ENCODE measurements at places on chromosomes 7 and 10.

GRCh38 chr10:75827587-75828021, 396.2 kb downstream of the LRMDA start:
- H3K27ac ChIP-seq = no peak overlapping the region
- H3K4me1 ChIP-seq = no peaks in the 10 kb centered on the region
- no peak overlapping the region for H3K4me3 ChIP-seq
- no peaks in the 10 kb centered on the region for H3K27me3 ChIP-seq
- no peaks in the 10 kb centered on the region for H3K36me3 ChIP-seq

DNA sequence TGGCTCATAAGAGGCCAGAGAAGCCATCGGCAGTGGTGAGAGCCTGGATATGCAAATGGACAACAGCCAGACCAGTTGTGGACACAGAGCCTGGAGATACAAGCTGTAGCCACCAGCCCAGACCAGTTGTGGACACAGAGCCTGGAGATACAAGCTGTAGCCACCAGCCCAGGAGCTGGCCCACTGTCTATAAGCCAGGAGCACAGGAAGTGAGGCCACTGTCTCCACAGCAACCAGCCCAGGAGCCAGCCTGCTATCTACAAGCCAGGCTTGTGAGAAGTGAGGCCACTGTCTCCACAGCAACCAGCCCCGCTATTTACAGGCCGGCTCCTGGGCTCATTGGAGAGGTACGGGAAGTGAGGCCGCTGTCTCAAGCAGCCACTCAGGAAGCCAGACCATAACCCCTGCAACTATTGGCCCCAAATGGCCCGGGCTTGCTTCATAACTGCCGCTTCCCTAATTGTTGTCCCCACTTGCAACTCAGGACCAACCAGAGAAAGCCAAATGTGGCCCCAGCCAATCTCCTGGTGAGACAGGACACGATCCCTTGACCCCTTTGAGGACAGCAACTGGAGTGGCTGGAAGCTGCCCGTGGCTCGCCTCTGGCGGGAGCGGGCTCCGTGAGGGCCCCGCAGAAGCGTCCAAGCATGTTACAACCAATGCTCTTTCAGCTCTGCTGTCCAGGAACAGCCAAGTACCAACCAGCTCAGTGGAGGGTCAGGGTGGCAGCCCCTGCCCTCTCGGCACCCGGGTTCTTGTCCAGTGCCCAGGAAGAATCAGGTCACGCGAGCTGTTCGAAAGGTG, 44.1 kb upstream of the CNPY1 start:
- no peak overlapping the region for H3K4me3 ChIP-seq
- H3K4me1 ChIP-seq = no peaks in the 10 kb centered on the region
- no peak overlapping the region for H3K27ac ChIP-seq
- no peaks in the 10 kb centered on the region for H3K36me3 ChIP-seq
- DNase-seq = peak; percentile 53
- peaks cover 12% of the 10 kb centered on the region for H3K27me3 ChIP-seq

- no peaks in the 10 kb centered on the region for H3K27me3 ChIP-seq
- DNase-seq = no peak
- H3K4me1 ChIP-seq = no peaks in the 10 kb centered on the region
Measured at GRCh38 chr7:156772725-156773124, 120.3 kb downstream of the LMBR1 start.

DNA sequence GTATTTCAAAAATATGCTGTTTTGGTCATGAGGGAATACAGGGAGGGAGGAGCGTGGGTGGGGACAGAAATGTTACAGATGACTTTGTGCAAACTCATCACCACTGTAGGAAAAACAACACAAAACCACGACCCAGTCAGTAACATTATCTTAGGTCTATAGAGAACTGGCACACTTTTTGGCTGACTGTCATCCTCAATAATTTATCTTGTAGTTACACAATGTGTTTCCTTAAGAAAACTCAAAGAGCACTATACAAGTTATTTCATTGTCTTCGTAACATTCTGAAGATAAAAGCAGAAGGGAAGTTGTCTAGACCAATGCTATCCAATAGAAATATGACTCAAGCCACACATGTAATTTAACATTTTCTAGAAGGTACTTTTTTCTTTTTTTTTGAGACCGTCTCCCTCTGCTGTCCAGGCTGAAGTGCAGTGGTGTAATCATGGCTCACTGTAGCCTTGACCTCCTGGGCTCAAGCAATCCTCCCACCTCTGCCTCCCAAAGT, 16.9 kb upstream of the CDK14 start:
- no peaks in the 10 kb centered on the region for H3K27me3 ChIP-seq
- H3K4me3 ChIP-seq = no peak overlapping the region
- no peak for DNase-seq
- H3K27ac ChIP-seq = no peak overlapping the region

DNA sequence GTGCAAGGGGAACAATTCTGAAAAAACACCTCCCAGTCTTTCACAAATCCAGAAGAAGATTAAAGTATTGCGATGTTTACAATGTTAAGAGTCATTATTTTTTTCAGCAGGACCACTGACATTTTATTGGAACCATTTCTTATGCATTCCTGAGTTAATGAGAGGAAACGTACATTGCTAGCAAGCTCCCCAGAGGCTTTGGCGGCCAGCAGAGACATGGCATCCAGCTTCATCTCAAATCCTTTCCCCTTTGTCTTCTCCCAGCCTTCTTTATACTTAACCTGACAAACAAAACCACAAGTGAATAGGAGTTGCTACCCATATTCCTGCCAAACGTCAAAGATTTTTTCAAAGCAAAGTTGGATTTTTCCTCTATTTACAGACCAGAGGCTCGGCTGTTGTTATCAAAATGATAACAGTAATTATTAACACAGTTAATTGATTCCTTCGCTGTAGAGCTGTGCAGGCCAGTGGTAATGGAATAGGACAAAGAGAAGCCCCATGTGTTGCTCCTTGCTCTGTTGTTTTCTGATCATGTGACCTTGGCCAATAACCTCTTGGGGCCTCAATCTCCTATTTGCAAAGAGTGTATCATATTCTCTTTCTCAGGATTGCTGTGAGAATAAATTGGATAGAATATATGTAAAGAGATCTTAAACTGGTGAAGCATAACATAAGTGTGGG, 32.0 kb downstream of the NRAP start:
- no peak overlapping the region for H3K4me3 ChIP-seq
- H3K27me3 ChIP-seq = peaks cover 5% of the 10 kb centered on the region
- H3K27ac ChIP-seq = no peak overlapping the region
- no peaks in the 10 kb centered on the region for H3K36me3 ChIP-seq

GRCh38 chr10:28554952-28555351, 22.0 kb downstream of the WAC start:
- H3K36me3 ChIP-seq = peaks cover 74% of the 10 kb centered on the region
- H3K27ac ChIP-seq = no peak overlapping the region
- no peak for DNase-seq
- H3K27me3 ChIP-seq = no peaks in the 10 kb centered on the region

GRCh38 chr7:70700941-70701425, 431.0 kb upstream of the GALNT17 start:
- no peaks in the 10 kb centered on the region for H3K27me3 ChIP-seq
- H3K27ac ChIP-seq = no peak overlapping the region
- no peaks in the 10 kb centered on the region for H3K36me3 ChIP-seq
- peaks cover 8% of the 10 kb centered on the region for H3K4me1 ChIP-seq

DNA sequence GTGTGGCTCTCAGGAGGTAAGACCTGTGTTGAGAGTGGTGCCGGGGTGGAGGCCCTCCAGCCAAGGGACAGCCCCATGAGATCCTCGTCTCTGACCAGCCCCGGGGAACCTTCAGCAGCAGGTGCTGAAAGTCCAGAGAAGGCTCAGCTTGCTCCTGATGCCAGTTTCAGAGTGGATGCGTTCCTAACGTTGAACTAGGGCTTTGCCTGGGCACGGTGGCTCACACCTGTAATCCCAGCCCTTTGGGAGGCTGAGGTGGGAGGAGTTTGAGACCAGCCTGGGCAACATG, 45.7 kb downstream of the BAIAP2L1 start:
- H3K27ac ChIP-seq = no peak overlapping the region
- DNase-seq = no peak
- no peaks in the 10 kb centered on the region for H3K36me3 ChIP-seq
- H3K27me3 ChIP-seq = no peaks in the 10 kb centered on the region
- H3K4me3 ChIP-seq = no peak overlapping the region
- no peaks in the 10 kb centered on the region for H3K4me1 ChIP-seq

- no peak for DNase-seq
- H3K36me3 ChIP-seq = no peaks in the 10 kb centered on the region
- H3K27ac ChIP-seq = no peak overlapping the region
- peaks cover 7% of the 10 kb centered on the region for H3K27me3 ChIP-seq
- no peak overlapping the region for H3K4me3 ChIP-seq
Measured at GRCh38 chr7:139784648-139785047, 6.8 kb upstream of the HIPK2 start.

- DNase-seq = no peak
- H3K27me3 ChIP-seq = no peaks in the 10 kb centered on the region
- no peaks in the 10 kb centered on the region for H3K36me3 ChIP-seq
- no peaks in the 10 kb centered on the region for H3K4me1 ChIP-seq
- H3K27ac ChIP-seq = no peak overlapping the region
Measured at GRCh38 chr7:111801277-111801676, 239.0 kb upstream of the IMMP2L start.

GRCh38 chr10:92688573-92688926, 1.2 kb upstream of the HHEX start:
- H3K36me3 ChIP-seq = no peaks in the 10 kb centered on the region
- no peak overlapping the region for H3K27ac ChIP-seq
- H3K4me1 ChIP-seq = peaks cover 37% of the 10 kb centered on the region
- peak overlapping the region; percentile 57 for H3K4me3 ChIP-seq
- peaks cover 36% of the 10 kb centered on the region for H3K27me3 ChIP-seq
- DNase-seq = no peak

DNA sequence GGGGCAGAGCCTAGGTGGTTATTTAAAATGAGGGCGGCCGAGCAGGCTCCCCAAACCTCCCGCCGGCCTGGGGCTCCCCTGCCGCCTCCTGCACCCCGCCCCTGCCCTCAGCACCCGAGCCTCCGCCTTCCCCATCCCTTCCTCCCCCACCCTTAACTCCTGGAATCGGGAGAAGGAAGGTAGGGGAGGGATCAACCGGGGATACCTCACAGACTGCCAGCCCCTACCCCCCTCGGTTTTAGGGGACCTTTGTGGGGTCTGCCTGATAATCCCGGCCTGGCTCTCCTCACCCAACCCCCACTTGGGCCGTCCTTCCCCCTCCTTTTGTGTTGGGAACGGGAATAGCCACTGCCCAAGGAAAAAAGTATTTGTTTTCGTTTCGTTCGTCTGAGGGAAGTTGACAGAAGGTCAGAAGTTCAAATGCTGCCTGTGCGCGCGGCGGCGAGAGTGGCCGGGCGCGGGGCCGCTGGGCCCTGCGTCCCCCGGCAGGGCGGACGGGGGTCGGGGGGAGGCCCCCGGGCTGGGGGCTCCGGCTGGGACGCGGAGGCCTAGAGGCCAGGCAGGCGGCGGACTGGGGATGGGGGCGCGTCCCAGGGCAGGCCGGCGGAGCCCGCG, 2.8 kb downstream of the SHH start:
- no peak for DNase-seq
- no peaks in the 10 kb centered on the region for H3K36me3 ChIP-seq
- no peak overlapping the region for H3K27ac ChIP-seq

GRCh38 chr10:83945982-83946718, 193.2 kb upstream of the GHITM start:
- no peaks in the 10 kb centered on the region for H3K4me1 ChIP-seq
- H3K36me3 ChIP-seq = no peaks in the 10 kb centered on the region
- no peak overlapping the region for H3K27ac ChIP-seq
- no peak overlapping the region for H3K4me3 ChIP-seq
- no peaks in the 10 kb centered on the region for H3K27me3 ChIP-seq

DNA sequence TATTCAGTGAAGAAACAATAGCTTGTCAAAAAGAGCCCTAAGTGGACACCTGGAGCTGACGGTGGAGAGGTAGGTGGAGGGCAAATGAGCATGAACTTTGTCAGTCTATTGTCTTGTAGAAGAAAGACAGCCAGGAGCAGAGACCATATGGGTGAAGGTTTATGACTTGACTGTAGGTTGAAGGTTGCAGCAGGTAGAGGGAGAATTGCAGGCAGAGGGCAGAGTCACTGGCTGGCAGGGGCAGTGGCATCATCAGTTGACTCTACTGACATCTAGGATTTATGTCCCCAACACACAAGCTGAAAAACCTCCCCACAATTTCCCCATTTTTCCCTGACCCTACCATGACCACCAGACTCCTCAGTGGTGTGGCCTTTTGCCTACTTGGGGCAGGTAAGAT, 243.6 kb upstream of the PRSS58 start:
- DNase-seq = no peak
- no peak overlapping the region for H3K27ac ChIP-seq
- H3K4me3 ChIP-seq = no peak overlapping the region
- peaks cover 26% of the 10 kb centered on the region for H3K4me1 ChIP-seq
- no peaks in the 10 kb centered on the region for H3K27me3 ChIP-seq

DNA sequence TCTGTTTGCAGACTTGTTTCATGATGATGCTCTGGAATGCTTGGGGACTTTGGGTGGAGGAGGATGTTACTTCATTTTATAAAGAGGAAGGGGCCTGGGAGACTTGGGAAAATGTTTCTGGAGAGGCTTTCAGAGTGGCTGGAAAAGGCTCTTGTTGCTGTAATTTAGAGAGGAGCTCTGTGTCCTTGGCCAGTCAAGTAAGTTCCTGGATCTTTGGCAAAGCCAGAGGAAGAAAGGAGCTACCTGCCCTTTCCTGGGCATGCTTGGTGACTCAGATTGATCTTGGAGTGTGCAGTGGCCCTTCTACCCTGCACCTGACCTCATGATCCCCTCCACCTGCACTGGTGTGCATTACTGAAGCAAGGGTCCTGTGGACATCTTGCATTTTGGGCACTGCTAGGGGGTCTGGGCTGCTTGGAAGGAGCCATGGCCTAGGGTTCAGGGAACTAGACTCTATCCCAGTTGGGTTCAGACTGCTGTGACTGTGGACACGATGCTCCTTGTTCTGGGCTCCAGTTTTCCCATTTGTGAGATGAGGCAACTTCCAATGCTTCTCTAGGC, 56.1 kb downstream of the ADCYAP1R1 start:
- H3K27ac ChIP-seq = no peak overlapping the region
- DNase-seq = no peak
- no peaks in the 10 kb centered on the region for H3K36me3 ChIP-seq

GRCh38 chr7:126443951-126444350, 808.8 kb downstream of the GRM8 start:
- no peaks in the 10 kb centered on the region for H3K36me3 ChIP-seq
- no peaks in the 10 kb centered on the region for H3K4me1 ChIP-seq
- DNase-seq = no peak
- H3K4me3 ChIP-seq = no peak overlapping the region
- H3K27ac ChIP-seq = no peak overlapping the region
- no peaks in the 10 kb centered on the region for H3K27me3 ChIP-seq

Measured in CD4-positive, alpha-beta T cell (primary cell).